NCI-H187 (cell line): ENCODE measurements at places on chromosomes 12 and 14.
A peak's percentile ranks its signal among the peaks of the same experiment; 100 is the strongest.

- DNase-seq, result no peak
Measured at GRCh38 chr12:2261708-2262107, 208.9 kb downstream of the CACNA1C start.

DNA sequence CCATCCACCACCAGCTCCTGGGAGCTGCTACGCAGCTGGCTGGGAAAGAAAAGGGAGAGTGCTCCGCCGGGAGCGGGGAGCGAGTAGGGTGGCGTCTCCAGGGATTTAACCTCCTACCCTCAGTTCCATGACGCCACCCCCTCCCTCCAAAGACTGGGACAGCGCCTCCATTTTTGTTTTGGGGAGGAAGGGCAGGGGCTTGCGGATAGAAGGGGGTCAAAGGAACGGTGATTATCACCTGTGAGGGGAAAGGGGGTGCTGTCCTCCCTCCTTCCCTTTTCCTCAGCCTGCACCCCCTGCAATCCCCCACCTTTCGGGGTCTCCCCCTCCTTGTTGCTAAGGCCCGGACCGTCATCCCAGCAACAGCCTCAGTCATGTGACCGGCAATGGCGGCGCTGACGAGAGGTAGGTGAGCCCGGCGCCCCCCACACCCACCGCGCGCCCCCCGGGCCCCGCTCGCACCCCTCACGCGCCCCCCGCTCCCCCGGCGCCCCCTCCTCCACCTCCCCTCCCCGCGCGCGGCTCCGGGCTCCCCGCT lies at the start of gene DTX3:
TSS of gene DTX3 (plus strand) at position 371 of the 538 bp plus-strand sequence. CDS start 1,694 bp downstream, outside the sequence.
- DNase-seq, result peak; percentile 30

DNA sequence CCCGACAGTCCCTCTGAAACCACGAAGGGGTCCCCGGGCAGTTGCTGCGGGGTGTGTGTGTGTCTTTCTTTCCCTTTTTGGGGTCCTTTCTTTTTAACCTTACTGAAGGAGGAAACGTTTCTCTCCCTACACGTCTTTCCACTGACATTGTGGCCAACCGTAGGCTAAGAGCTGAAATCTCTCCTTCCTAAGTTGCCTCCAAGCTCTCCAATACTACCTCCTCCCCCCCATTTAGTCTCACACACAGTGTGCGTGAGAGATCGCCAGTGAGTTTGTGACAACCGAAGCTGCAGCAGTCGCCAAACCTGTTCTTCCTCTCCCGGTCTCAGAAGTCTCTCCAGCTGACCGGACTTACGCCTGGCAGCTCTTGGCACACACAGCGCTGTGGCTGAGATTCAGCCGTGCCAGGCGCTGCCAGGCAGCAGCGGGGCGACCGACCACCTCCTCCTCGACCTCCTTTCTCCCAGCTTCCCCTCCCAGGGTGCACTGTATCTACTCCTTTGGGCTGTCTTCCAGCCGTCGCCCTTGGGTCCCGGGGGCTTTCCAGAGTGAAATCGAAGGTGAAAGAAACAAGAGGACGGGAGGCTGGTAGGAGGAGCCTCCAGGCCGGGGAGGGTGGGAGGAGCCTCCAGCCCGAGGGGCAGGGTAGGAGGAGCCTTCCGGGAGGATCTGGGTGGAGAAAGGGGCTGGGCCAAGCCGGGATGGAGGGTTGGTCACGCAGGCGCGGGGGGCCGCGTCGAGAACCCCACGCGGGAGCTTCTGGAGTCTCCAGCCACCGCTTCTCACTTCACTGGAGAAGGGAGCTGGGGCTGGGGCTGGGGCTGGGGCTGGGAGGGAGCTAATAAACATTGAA lies at the start of gene TMTC2:
TSS of gene TMTC2 (plus strand) at position 739 of the 853 bp plus-strand sequence.
- DNase-seq, result peak; percentile 93

GRCh38 chr12:117444781-117445180 lies 83.4 kb upstream of the NOS1 start:
- no peak for DNase-seq

DNA sequence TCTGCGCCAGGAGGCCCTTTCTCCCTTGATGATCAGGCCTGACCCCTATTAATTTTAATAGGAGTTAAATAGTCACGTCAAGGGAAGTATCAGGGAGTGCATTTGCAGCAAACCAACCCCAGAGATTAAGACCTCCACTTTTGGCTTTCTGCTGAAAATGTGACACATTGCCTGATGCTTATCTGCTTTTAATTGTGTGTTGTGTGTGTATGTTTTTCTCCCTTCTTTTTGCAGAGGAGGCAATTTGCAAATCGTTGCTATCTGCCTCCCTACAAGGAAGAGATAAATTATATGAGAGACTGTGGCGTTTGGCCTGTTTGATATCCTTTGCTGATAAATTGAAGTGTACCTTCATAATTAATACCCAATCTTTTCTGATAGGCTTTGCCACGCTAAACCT lies 822.9 kb downstream of the VRK1 start:
- DNase-seq, result no peak

GRCh38 chr12:40622246-40622838 lies 69.9 kb upstream of the CNTN1 start:
- peak; percentile 8 for DNase-seq

DNA sequence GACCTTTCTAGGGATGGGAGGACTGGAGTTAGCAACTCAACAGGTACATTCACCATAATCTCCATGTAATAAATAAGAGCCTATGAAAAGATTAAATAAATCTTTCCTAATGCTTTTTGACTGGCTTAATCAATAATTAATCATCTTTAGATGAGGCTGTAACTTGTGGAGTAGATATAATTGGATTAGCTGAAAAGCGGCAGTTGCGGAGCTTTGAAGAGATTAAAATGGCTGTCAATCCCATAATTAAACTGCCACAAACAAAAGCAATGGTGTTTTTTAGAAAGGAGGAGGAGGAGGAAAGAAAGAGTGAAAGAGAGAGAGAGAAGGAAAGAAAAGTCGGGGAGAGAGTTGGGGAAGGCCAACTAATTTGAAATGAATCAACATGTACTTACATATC lies 70.7 kb upstream of the TMEM263 start:
- no peak for DNase-seq

DNA sequence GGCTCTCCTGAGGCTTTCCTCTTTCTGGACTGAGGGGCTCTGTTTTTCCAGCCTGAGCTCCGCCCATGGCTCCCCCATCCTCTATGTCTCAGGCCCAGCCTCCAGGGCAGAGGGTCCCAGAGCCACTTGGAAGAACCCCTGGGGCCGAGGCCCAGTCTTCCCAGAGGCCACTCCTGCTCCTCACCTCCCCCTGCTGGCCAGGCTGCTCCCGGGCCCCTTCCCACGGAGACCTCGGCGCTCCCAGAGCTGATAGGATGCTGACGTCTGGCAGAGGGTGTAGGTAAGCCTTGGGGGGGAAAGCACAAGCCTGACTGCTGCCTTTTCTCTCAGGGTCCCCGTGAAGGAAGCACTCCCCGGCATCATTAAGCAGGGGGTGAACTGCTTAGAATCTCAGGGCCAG lies 51.4 kb downstream of the ERH start:
- DNase-seq, result no peak

- no peak for DNase-seq
Measured at GRCh38 chr12:24084800-24085199, 135.3 kb upstream of the SOX5 start.

DNA sequence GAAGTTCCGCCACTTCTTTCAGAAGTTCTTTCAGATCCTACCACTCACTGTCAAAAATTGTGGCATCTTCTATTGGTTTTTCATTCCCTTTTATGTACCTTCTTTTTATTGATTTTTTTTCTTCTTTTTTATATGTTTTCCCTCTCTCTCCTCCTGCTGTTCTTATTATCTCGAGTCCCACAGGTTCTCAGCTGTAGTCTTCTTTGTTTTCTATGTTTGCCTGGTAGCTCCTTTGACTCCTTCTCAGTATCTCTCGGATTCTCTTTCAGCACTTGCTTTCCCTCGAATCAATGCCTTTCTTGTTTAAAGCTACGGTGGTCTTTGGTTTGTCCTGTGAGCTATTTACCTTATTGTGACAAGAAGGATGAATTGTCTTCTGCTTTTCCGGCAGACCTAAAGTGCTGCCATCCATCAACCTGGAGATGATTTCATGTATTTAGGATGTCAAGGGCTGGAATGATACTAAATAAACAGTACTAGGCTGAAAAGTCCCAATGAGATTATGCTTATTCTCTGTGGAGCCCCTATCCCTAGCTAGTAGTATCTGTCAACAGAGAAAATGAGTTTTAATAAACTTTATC lies 541.7 kb downstream of the NOVA1 start:
- no peak for DNase-seq

DNA sequence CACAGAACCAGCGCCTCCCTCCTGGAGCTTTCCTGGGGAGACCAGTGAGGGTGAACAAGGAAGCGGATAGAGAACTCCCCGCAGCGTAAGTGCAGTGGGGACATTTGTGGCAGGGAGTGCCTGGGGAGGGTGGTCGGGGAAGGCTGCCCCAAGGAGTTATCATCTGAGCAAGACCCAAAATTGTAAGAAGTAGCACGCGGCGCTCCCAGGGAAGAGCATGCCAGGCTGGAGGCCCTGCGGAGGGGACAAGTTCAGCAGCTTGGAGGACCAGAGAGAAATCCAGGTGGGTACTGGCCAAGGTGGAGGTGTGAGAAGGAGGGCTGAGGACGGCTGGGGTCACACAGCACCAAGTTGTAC lies 46.2 kb upstream of the RIMBP2 start:
- no peak for DNase-seq

DNA sequence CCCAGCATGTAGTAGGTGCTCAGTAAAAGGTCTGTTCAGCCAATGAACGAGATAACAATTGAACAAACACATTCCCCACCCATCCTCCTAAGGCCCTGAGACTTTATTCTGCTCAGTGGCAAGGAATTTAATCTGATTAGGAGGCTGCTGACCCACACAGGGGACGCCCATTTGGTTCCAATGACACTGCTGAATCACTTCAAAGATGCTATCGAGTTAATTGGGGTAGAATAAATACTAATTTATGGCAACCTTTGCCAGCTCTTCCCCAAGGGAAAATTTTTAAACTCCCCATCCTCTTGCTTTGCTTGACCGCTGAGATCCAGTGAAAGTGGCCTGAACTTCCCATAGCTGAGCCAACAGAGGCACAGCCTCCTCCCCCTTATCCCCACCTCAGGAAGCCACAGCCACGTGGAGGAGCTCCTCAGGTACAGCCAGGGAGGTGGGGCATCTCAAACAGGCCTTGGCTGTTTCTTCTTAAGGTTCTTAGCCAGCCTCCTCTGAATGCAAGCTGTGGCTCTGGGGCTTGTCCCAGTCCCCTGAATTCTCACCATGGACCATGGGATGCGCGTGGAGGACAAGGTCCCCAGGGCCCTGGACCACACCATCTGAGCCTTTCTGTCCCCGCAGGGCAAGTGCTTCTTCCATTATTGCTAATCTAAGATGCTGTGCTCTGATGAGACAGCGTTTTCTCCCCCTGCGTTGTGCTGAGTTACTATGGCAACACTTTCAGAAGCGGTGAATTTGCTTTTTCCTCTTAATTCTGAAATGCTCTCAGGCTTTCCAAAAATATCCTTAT lies 26.7 kb downstream of the C14orf132 start:
- DNase-seq, result no peak

DNA sequence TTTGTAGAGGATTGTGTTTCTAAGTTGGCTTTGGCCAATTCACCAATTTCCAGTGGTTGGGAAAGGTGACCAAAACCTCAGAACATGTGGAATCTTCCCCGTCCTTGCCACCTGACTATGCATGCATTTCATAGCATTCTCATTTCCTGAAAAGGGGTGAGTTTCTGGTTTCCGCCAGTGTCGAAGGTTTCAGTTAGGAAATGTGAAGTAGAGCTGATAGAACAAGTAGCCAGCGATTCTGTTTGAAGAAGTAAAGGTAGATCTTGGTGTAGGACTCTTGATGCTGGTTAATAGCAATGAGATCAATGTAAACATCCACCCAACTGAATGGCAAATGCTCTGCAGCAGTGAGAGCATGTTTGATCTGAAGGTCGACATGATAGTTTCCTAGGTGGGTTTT lies 15.9 kb downstream of the SMOC1 start:
- DNase-seq, result no peak

- no peak for DNase-seq
Measured at GRCh38 chr12:98757455-98757854, 112.4 kb downstream of the APAF1 start.

DNA sequence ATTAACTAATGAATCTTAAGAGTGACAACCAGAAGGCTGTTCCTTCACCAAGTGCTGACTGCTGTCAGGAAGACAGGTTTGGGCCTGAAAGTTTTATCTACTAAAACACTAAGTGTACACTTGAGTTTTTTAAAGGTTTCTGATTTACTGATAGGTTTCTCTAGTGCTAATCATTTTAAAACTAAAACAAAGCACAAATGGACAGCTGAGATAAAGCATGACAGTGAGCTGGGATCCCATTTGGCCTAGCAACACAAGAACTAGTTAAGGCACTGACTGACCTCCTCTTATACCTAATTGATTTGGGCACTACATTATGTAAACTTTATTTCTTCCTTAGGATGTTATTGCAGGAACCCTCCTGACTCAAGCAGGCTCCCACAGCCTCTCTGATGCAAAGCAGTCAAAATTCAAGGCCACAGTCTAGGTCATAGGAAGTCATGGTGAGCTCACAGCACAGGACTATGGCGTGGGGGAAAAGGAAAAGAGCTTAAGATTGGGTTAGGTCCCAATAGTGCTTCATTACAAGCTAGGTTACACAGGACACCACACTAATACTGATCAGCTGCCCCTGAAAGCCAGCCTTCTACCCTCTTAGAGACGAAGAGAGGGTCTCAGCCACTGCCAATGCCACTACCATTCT lies 3.5 kb downstream of the STXBP6 start:
- DNase-seq, result no peak
